ENCODE measurements at places on chromosomes 2 and 18.

DNA sequence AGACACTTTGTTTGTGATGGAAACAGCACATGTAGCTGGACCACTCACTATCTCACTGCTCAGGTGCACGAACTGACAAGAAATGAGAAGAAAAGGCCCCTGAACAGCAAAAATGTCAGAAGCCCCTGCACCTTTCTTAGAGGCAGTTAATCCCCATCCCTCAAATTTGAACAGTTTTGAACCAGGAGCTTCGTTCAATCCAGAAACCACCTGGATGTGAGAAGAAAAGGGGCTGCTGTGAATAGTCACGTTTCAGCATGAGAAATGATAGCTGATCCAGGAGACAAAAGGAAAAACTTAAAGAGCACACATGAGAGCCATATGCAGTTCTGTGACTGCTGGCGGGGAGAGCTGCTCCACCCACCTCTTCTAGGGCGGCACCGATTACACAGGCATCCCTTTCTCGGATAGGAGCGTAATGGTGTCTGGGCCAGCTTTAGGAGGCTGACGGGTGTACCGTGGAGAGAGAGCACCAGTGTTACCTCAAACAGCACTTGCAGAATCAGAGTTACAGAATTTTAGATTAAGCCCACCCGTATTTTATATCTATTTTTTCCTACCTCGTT is 117.0 kb upstream of the EML6 start:
- DNase-seq = no peak

DNA sequence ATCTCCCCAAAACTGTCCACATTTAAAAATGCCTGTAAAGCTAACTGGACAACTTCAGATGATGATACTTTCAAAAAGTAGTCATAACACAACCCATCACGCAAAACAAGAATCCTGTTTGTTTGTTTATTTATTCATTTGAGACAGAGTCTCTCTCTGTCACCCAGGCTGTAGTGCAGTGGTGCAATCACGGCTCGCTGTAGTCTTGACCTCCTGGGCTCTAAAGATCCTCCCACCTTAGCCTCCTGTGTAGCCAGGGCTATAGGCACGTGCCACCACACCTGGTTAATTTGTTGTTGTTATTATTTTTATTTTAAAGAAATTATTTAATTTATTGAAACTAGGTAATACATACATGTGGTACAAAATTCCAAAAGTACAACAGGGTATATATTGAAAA is 94.8 kb downstream of the RAPGEF4 start:
- DNase-seq = no peak

DNA sequence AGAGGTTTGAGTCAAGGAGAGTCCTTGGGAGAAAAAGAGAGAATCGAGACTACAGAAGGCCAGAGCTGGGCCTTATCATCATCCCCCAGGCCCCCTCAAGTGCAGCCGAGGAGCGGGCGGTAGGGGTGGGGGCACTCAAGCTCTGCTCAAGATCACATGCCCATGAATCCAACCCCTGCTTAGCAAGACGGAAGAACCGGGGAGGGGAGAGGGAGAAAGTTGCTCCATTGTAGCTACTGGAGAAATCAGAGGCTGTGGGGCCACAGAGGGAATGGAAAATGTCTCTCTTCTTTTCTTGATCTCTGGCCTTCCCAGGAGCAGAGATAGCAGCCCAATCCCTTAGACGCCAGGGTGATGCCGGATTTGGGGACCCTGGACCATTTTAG is 14.6 kb downstream of the SLC4A3 start:
- no peak for DNase-seq

- DNase-seq = no peak
These were observed 4.4 kb upstream of the ATP8B1 start for GRCh38 chr18:57807336-57808117.

GRCh38 chr18:5030636-5031035 is 166.4 kb downstream of the AKAIN1 start:
- no peak for DNase-seq

DNA sequence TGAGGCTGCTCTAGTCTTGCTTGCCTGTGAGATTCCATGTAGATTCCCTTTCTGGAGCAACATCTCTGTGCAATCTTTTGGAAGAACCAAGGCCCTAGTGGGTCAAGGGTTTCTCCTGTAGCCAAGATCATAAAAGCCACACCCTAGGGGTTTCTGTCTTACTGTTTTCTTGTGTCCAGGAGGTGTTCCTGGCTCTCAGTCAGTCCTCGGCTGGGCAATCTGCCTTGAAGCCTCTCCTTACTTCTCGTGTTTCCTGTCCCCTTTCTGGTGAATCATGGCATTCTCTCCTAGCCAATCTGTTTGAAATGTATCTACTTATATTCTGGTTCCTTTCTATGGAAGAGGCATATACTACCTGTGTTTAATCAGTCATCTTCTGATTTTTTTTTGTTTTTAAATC is 484.8 kb upstream of the UBE2E3 start:
- no peak for DNase-seq

DNA sequence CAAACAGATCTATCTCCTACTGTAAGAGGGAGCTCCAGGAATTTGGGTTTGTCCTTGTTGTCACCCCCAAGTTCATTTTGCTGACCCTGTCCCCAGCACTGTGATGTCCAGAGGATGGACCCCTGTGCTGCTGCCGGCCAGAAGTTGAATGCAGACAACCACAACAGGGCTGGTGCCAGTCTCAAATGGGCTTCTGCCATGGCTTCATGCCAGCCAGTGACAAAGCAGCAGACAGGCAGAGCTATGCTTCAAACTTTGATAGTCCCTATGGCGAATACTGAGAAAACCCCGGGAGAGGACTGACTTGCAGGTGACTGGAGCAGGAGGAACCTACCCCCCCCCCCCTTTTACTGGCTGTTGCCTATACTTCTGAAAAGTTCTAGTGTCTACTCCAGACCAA is 3.2 kb downstream of the SMAD7 start:
- no peak for DNase-seq

Measured in GM12892 (cell line).